ENCODE measurements at places on chromosomes 7 and 10.

DNA sequence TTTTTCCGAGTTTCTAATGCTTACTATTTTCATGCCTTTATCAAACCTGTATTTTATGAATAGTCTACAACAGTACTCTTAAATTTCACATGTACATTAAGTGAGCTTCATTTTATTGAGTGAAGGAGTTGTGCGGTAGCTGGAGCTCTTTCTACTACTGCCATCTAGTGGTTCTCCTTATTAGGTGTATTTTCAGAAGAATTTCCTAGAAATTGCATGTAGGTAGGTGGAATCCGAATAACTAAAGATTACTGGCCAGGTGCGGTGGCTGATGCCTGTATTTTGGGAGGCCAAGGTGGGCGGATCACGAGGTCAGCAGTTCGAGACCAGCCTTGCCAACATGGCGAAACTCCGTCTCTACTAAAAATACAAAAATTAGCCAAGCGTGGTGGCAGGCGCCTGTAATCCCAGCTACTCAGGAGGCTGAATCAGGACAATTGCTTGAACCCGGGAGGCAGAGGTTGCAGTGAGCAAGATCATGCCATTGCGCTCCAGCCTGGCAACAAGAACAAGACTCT, 38.3 kb downstream of the LRRC72 start:
- no peak for DNase-seq

DNA sequence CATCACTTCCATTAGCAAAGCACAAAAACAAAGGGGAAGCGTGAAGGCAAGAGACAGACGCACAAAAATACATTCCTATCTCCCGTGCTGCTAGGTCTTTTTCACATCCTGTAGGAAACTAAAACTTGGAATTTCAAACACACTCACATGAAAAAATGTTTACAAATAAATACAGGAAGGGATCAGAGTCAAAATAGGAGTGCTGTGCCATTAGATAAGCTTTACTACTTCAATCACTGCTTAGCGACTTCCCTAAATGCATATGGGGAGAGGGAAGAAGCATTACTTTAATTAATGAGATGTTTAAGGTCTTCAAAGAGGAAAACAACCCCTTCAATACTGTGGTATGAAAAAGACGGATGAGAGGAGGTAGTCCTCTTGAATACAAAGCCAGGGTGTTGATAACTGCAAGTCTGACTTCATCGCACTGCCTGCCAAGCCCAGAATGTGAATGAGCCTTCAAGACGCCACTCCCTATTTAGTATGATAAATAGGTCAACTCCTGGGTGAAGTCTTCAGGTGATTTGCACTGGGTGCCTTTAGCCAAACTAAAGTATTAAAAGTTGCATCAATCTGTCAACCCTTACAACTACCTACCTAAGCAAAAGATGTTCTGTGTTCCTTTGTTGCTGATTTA, 13.9 kb downstream of the PARD3 start:
- no peak for DNase-seq

- no peak for DNase-seq
These were observed 399.2 kb downstream of the SORCS1 start for GRCh38 chr10:106765241-106765754.

DNA sequence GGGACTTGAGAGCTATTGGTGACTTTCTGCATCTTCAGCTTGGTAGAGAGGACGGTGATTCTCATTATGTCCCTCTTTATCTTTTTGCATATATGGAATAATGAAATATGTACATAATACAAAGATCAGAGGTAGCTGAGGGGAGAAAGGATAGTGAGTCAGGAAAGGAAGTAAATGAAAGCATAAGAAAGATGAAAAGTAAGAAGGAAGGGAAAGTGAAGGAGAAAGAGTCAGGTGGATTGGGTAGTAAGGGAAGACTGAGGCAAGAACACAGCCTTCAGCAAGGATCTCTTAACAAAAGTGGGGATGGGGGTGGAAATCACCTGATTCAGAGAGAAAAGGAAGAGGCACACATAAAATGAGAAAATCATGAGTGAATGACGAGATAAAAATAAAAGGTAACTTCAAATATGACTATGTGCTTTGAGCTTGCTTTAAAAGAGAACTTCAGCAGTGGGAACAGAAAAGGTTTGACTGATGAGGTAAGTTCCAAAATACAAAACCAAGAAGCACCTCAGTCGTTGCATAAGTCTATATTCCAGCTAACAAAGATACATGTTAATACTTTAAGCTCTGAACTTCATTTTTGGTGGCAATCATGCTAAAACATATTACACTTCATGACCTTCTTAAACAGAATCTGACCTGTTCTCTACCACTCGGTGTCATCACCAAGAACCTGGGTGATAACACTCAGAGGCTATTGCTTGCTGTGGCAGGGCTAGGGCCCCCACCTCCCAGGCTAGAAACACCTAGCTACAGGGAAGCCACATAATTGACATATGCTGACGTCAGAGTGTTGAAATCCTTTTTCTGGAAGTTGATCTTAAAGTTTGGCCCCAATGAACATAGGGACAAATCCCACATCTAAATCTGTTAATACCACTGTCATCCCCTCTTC, 32.9 kb downstream of the NRCAM start:
- no peak for DNase-seq

- DNase-seq: no peak
These were observed 7.7 kb downstream of the LBX1 start for GRCh38 chr10:101221549-101221948.

GRCh38 chr7:74061840-74062539, 21.6 kb upstream of the LIMK1 start:
- DNase-seq: peak; percentile 55

- DNase-seq: no peak
These were observed 22.3 kb upstream of the FIGNL1 start for GRCh38 chr7:50472427-50472826.

GRCh38 chr7:116766881-116767280, 94.9 kb downstream of the MET start:
- no peak for DNase-seq

DNA sequence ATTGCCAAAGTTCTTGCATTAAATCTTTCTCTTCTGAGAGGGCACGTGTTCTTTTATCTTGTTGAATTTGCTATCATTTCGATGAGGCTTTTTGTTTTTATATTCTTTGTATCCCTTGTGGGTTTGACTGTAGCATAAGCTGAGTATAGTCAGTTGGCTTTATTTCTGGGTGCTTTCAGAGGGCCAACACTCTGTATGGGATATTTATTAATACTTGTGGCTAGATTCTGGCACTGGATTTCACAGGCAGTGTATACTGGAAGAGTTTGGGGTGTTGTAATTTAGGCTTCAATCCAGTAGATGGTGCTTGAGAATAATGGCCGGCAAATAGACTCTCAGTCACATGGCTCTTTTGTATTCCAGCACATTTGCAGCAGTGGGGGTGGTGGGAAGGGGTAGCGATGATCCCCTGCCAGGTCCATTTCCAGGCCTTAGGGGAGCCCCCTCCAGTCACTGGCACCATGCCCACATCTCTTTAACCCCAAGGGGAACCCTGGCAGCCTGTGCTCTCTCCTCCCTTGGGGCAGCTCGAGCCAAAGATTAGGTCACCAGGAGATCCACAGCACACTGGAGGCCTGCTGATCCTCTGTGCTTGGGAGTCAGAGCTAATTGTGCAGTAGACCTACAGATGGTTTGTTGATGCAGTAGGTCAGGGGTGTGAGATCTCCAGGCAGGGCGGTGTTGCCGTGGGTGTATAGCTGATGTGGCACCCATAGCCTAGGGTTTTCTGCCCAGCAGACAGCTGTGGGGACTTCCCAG, 81.8 kb downstream of the PTPN20 start:
- DNase-seq: no peak

Data from T follicular helper cell (primary cell).